ENCODE measurements at places on chromosomes 6 and 20.

DNA sequence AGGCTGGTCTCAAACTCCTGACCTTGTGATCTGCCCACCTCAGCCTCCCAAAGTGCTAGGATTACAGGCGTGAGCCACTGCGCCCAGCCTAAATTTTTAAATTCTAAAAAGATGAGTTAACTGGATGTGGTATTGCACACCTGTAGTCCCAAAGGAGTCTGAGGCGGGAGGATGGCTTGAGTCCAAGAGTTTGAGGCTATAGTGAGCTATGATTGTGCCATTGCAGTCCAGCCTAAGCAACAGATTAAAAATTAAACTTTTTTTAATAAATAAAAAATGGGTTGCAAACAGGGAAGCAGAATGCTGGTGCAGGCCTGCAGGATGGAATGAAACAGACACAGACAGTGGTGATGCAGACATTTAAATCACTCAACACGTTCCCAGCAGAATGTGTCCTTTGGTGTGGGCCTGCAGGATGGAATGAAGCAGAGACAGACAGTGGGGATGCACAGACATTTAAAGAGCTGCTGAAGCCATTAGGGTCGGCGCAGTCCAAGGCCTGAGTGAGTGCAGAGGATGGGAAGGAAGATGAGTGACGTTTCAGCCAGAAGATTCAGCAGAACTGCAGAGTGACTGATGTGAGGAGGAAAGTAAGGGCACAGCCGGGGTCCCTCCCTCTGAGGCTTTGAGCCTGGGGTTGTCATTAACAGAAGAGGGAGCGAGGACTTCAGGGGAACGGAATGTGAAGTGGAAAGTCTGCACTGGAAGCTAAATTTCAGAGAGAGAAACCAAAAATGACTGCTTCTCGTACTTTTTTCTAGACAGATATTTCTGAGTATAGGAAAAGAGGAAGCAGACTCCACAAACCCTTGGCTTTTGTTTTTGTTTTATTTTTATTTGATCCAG lies 117.5 kb downstream of the RIN2 start:
- DNase-seq, result no peak

DNA sequence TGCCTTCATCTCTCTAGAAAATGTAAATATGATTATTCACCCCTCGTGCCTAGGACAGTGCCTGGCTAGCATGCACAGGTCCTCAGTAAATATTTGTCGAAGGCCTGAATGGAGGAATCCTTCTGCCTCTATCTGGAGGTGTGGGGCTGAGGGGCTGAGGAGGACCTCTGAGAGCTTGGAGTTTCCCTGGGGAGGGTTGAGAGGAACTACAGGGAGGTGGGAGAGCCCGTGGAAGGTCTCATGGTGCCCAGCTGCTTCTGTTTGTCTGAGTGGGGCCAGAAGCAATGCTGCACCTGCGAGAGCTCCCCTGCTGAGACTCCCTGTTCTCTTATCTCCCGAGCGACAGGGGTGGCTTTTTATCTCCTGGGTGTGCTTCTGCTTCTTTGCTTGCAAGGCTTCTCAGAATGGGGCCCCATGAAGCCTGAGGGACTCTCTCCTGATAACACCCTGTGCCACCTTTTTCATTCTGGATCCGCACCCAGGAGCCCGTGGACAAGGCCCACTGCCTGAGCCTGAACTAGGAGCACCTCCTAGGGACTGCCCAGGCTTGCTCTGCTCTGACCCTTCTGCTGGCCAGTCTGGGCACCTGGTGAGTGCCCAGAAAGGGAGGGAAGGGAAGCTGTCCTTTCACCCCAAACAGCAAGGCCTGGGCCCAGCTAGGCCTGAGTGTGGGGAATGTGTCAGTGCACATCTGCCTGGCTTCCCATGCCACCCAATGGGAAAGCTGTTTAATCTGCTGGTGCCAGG lies 2.4 kb downstream of the SLC29A1 start:
- no peak for DNase-seq

DNA sequence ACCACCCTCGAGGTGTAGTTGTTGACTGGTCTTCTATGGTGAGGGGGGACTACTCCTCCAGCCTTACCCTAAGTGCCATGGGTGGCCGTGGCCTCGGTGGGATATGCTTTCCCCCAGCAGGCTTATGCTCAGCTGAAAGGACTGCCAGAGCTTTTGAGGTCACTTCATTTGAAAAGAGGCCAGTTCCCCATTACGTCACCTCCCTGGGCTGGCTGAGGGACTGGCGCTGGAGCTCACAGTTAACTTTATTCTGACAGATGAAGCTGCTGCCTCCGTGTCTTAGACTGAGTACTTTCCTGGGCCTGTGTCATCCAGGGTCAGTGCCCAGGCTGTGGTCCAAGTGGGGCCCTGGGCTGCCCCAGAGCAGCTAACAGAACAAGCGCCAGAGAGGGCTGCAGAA lies 42.8 kb upstream of the PCMTD2 start:
- DNase-seq, result no peak

GRCh38 chr6:7108964-7109836 lies 1.4 kb downstream of the RREB1 start:
- no peak for DNase-seq

DNA sequence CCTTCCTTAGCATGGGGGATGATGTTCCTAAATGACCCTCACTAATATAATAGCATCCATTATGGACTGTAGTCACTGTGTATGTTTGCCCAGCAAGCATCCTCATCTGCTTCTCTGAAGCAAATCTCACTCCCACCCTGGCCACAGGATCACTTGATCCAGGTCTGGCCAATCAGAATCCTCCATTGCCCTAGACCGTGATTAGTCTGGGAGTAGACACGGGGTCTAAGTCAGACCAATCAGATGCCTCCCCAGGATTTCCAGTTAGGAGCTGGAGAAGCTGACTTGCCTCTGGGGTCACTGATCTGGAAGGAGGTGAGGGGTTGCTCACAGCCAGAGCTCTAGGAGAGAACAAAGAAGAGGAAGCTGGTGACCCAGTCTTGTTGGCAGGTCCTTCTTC lies 153.9 kb downstream of the DHX35 start:
- DNase-seq, result no peak

GRCh38 chr6:73073238-73073637 lies 152.1 kb downstream of the KHDC1L start:
- no peak for DNase-seq

- DNase-seq, result no peak
Observed at GRCh38 chr6:98838032-98838431, 3.7 kb downstream of the POU3F2 start.

- no peak for DNase-seq
Observed at GRCh38 chr20:52405986-52406385, 214.4 kb upstream of the ZFP64 start.

DNA sequence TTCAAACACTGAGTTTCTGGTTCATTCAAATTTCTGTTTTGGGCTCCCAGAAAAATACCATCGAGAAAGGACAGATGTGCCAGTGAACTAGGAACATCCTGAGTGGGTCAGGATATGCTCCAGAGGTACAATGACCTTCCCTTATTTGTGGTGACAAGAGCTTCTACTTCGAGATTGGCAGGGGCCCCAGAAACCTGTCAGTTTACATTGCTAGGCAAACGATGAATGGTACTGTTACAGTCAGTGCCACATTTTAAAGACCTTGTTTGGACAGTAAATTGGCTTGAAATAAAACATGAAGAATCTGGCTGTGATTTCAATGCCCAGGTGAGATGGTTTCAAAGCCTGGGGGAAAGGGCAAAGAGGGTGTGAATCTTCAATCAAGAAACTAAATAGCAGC lies 454.5 kb upstream of the ID4 start:
- no peak for DNase-seq

GRCh38 chr6:152736687-152737273 lies 13.8 kb upstream of the VIP start:
- no peak for DNase-seq

DNA sequence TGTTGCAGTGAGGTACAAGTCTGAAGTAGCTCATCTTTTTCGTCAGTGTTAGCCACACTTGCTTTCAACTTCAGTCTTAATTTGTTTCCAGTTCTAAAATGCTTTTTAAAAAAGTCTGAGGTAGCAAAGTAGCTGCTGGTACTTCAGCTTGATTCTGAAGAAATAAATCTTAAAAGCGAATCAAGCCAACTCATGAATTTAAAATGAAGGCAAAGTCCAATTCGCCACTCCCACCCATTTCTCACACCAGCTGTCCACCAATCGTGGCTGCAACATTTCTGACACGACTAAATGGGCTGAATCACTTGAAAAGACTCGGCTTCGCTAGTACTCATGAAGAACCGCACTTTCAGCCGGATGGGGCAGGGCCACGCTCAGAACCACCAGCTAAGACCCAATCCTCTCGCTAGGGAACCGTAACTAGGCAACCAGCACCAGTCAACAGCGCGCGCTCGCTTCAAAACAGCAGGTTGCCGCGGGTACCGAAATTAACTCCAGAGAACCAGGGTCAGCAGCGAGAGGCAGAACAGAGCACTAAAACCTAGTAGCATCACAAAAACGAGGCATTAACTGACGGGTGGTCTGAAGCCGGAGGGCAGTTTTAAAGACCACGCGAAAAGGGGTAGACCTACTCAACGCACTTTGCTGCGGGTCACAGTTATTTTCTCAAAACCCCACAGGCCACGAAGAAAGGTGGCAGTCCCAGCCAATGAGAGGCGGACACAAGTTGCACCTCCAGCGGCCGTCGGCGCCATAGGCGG lies 900 bp downstream of the BCLAF1 start:
- peak; percentile 59 for DNase-seq

DNA sequence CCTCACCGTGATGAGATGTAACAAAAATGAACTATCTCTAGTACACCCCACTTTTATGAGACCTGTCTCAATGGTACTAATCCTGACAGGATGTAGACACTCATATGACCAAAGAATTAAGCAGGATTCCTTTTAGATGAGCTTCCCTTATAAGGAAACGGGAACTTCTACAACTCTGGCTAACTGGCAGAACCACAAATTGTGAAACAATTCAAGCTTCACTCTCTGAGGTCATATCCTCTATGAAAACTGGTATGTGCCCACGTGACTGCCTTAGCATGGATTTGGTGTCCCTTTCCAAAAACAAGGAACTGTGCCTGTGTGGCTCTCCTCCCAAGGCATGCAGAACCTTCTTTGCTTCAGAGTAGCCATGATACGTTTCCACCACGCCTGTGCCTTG lies 14.1 kb upstream of the CPNE5 start:
- DNase-seq, result peak; percentile 28

GRCh38 chr6:79188885-79189480 lies 45.5 kb downstream of the HMGN3 start:
- DNase-seq, result no peak

DNA sequence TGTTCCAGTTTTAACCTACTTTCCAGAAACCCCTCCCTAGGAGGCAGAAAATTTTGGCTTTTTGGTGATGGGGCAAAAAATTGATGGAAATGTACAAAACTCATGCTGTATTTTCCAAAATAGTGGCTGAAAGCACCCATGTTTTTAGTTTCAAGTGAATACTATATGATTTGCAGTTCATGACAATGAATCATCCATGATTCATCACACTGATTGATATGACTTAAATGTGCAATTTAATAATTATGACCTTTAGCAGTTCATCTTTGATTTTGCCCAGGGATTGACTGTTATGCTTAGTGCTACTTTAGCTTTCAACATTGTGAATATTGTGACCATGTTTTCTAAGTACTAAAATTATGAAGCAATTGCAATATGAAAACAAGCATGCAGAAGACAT lies 478.7 kb downstream of the HTR1B start:
- DNase-seq, result no peak

DNA sequence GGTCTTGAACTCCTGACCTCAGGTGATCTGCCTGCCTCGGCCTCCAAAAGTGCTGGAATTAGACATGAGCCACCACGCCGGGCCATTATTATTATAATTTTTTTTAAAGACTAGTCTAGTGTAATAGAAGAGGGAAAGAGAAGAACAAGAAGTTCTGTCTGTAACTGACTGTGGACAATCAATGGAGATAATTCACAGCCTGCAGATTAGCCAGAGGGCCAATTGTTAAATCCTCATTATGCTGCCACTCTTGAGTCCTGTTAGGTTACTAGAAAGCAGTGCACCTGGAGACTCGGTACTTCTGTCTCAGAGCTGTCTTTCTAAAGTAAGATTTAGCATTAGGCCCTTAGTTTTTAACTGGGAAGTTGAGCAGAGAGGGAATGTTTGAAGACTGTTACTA lies 37.5 kb downstream of the CARMIL1 start:
- DNase-seq, result no peak

DNA sequence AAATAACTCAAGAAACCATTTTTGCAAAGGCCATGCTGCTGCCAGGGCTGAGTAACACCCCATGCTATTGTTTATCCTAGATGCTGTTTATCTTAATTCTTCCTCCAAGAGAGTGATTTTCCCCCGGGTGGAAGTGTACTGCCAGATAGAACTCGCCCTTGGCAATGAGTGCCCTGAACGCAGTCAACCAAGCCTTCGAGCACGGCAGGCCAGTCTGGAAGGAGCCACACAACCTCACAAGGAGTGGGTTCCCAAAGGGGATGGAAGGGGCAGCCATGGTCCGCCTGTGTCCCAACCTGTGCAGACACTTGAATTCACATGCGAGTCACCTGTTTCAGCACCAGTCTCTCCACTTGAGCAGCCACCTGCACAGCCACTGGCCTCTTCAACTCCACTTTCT lies 31.9 kb downstream of the PNPLA1 start:
- DNase-seq, result no peak

DNA sequence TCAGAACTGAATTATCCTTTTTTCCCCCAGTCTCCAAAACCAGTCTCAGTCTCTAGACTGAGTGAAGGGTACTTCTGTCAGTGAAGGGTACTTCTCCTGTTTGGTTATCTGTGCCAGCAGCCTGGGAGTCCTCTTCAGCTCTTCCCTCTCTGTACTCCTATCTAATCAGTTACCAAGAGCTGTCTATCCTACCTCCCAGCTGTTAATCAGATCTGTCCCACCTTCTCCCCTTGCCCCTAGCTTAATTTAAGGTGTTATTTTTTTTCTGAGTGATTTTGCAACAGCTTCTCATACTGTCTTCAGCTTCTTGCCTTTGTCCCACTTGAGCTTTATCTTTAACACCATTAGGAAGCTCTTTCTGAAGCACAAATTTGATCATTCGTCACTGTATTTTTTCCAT lies 491.9 kb upstream of the SOX4 start:
- no peak for DNase-seq

GRCh38 chr20:57675773-57676172 lies 34.0 kb downstream of the PMEPA1 start:
- DNase-seq, result no peak

DNA sequence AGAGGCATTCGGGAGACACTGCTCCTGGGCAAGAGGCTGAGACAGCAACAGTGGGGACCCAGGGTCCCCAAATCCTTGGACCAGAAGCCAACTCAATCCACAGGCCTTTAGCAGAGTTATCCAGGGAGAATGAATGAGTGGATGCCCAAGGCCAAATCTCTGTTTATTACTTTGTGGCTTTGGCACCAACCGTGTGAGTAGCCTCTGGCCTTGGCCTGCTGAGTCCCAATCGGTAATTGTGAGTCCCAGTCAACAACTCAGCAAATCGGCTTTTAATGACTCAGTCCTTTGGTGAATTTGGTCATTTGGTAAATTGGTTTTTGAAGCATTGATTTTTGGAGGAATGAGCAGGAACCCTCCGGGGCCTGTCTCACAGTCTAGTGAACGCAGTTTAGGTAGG lies 29.1 kb upstream of the ECI2 start:
- DNase-seq, result no peak
